ENCODE measurements at places on chromosomes 7 and 10.

- H3K27me3 ChIP-seq = no peaks in the 10 kb centered on the region
- H3K27ac ChIP-seq = no peak overlapping the region
- no peak for DNase-seq
- no peaks in the 10 kb centered on the region for H3K4me1 ChIP-seq
- H3K4me3 ChIP-seq = no peak overlapping the region
- H3K36me3 ChIP-seq = no peaks in the 10 kb centered on the region
Measured at GRCh38 chr10:126795318-126795717, 109.9 kb upstream of the DOCK1 start.

DNA sequence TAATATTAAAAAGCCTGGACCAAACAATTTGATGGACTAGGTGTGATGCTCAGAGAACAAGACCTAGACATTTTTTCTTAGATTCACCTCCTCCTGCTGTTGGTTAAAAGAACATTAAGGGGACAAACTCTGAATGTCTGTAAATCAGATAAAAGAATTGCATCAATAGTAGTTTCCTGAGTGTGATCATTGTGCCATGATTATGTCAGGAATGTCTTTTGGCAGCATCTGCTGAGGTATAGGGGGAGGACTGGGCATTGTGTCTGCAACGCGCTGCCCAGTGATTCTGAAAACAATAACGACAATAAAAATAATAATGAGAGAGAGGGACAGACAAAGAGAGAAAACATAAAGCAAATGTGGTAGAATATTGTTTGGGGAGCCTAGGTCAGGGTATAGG lies 6.9 kb downstream of the C7orf57 start:
- no peak overlapping the region for H3K4me3 ChIP-seq
- H3K4me1 ChIP-seq = peaks cover 23% of the 10 kb centered on the region
- H3K27me3 ChIP-seq = peaks cover 8% of the 10 kb centered on the region
- H3K36me3 ChIP-seq = no peaks in the 10 kb centered on the region
- H3K27ac ChIP-seq = peak overlapping the region; percentile 69

DNA sequence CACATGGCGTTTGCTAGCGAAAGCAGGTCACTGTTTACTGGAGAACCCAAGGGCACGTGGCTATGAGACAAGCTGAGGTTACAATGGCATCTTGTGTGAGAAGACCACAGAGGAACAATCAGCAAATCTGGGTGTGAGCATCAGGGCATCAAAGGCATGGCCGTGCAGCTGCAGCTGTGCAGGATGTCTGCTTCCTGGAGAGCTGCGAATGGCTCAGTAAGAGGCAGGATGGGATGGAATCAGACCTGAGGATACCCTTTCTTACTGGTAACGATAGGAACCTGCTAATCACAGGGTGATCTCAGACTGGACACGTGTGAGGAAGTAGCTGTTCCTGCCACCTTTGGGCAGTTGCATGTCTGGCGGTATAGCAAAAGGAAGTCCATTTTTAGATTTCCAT lies 119.5 kb downstream of the RNF216 start:
- no peak overlapping the region for H3K27ac ChIP-seq
- H3K27me3 ChIP-seq = no peaks in the 10 kb centered on the region
- no peak overlapping the region for H3K4me3 ChIP-seq

DNA sequence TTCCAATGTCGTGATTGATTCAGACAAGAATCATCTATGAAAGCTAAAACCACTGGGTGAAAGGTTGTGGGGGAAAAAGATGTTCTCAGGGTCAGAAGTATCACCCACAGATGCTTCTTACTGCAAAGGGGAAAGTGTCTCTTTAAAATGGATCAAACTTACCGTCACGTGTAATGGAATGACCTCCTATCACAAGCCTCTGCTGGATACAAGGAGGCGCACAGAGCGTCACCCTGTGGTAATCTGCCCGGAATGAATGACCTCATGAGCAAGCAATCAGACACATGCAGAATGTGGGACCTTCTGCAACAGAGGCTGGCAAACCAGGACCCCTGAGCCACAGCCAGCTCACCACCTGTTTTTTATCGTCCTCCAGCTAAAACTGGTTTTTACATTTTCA lies 33.0 kb downstream of the WIPF3 start:
- peaks cover 35% of the 10 kb centered on the region for H3K27me3 ChIP-seq
- no peak overlapping the region for H3K4me3 ChIP-seq
- no peak for DNase-seq
- no peak overlapping the region for H3K27ac ChIP-seq
- H3K4me1 ChIP-seq = peaks cover 2% of the 10 kb centered on the region
- no peaks in the 10 kb centered on the region for H3K36me3 ChIP-seq

GRCh38 chr10:92972066-92972870 lies 88.3 kb upstream of the CYP26C1 start:
- no peak overlapping the region for H3K4me3 ChIP-seq
- H3K4me1 ChIP-seq = no peaks in the 10 kb centered on the region
- no peak for DNase-seq
- H3K27ac ChIP-seq = no peak overlapping the region
- no peaks in the 10 kb centered on the region for H3K27me3 ChIP-seq

DNA sequence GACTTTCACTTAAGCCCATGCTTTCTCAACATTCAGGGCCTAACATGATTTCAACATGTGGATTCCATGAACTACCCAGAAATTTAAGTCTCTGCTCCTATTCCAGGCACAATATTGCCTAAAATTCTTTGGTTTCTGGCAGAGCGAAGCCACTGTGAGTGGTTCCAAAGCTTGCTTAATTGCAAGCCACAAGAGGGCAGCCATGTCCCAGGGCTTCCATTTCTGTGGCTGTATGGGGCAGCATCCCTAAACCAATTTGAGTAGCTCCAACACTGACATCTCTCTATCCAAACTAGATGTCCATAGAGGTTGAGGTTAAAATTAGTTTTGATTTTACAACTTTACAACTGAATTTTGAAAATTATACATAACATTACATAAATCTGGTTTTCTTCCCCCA lies 56.3 kb upstream of the MDFIC start:
- H3K4me1 ChIP-seq = peaks cover 4% of the 10 kb centered on the region
- H3K27me3 ChIP-seq = no peaks in the 10 kb centered on the region
- H3K36me3 ChIP-seq = no peaks in the 10 kb centered on the region
- DNase-seq = peak; percentile 20
- no peak overlapping the region for H3K4me3 ChIP-seq
- H3K27ac ChIP-seq = no peak overlapping the region

DNA sequence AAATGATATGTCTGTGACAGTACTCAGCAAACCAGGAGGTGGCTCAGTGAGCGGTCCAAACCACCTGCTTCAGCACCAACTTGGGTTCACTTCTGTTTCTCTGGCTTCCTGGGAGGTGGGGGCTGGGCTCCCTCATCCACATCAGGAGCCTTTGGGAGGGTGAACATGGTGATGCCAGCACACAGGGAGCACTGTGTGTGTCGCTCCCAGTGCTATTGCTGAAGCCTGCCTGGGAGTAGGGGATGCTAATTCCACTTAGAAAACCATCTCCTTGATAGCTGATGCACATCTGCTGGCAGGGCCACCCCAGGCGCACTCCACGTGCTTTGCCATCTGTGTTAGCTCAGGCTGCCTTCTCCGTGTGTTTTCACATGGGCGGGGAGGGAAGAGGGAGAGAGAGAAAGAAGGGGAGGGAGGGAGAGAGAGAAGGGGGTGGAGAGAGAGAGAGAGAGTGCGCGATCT lies 58.0 kb downstream of the RAMP3 start:
- H3K4me3 ChIP-seq = no peak overlapping the region
- H3K27ac ChIP-seq = no peak overlapping the region
- peaks cover 80% of the 10 kb centered on the region for H3K27me3 ChIP-seq
- H3K4me1 ChIP-seq = peaks cover 6% of the 10 kb centered on the region

DNA sequence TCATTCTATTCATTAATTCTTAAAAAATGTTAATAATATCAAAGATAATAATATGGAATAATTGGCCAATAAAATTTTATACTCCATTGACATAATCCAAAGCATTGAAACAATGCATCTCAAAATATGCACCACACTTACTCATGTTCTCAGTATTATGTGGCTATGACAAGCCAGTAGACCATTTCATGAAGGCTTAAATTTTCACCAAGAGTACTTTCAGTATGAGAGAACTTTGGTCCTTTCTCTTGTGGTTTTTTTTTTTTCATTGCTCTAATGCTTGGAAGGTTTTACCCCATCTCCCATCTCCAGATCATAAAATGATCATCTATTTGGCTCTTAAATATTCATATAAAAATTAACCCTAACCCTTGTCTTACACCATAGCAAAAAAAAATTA lies 45.5 kb upstream of the TMEM140 start:
- DNase-seq = no peak
- H3K27me3 ChIP-seq = no peaks in the 10 kb centered on the region
- no peak overlapping the region for H3K27ac ChIP-seq
- H3K36me3 ChIP-seq = no peaks in the 10 kb centered on the region
- H3K4me1 ChIP-seq = no peaks in the 10 kb centered on the region

DNA sequence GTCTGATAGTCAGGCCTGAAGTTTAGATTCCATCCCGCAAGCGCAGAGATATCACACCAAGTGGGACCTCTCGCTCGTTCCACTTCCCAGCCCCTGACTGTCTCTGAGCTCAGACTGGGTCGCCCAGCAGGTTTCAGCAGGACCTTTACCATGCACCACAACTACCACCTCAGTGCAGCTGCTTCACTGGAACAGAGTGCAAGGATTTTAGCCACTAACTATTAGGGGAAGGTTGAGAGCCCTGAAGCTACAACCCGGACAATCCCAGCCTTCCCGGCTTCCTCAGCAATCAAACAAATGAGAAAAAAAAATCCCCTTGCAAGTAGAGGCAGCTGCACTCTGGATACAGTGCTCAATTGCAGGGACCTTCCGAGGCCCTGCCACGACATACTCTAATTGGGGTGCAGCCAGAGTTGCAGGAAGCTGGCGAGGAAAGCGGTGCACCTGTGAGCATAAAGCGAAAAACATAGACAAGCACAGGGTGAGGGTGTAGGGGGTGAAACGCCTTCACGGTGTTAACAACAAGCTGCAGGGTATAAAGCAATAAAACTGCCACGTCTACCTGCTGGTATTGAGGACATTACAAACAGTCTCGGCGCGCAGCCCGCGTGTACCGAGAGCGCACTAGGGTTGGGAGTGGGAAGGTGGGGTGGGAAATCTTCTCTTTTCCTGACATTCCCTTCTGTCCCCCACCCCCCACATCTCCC lies 2.6 kb upstream of the DLX6 start:
- H3K4me3 ChIP-seq = no peak overlapping the region
- H3K36me3 ChIP-seq = no peaks in the 10 kb centered on the region
- H3K27ac ChIP-seq = peak overlapping the region; percentile 4
- H3K4me1 ChIP-seq = peaks cover 5% of the 10 kb centered on the region

GRCh38 chr10:52688899-52689298 lies 83.7 kb downstream of the MBL2 start:
- no peaks in the 10 kb centered on the region for H3K4me1 ChIP-seq
- no peak for DNase-seq
- no peak overlapping the region for H3K4me3 ChIP-seq

GRCh38 chr10:91681361-91682276 lies 48.7 kb upstream of the PPP1R3C start:
- H3K4me1 ChIP-seq = peaks cover 11% of the 10 kb centered on the region
- H3K27me3 ChIP-seq = peaks cover 7% of the 10 kb centered on the region
- no peaks in the 10 kb centered on the region for H3K36me3 ChIP-seq
- no peak overlapping the region for H3K4me3 ChIP-seq

DNA sequence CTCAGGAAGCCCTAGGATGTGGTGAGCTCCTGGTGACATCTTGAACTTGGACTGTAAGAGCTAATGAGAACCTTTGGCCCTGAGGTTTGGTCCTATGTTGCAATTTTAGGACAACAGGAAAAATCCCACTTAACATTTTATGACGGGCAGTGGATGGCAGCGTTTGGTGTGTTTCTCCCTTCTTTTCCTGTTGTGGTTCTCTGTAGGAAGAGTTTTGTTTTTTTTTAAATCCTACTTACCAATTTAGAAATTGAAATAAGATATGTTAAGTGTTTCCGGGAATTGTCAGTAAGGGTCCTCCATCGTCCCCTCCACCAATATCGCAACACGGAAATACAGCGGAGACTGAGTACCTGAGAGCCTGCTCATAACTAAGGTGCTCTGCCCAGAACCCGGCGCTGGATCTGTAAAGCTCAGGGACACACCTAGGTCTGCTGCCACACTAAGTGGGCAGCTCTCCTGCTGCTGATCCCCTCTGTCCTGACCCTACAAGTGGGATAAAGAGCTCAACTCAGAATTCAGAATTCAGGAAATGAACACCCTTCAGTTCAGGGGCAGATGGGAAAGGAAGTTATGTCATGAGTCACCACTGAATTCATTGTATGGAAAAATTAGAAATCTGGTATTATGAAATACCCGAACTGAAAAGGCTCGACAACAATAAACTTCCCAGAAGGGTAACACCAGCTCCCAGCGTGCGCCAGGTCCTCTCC lies 9.1 kb upstream of the PROSER2 start:
- H3K4me3 ChIP-seq = no peak overlapping the region
- no peaks in the 10 kb centered on the region for H3K4me1 ChIP-seq
- no peak overlapping the region for H3K27ac ChIP-seq
- peaks cover 12% of the 10 kb centered on the region for H3K27me3 ChIP-seq
- no peak for DNase-seq

DNA sequence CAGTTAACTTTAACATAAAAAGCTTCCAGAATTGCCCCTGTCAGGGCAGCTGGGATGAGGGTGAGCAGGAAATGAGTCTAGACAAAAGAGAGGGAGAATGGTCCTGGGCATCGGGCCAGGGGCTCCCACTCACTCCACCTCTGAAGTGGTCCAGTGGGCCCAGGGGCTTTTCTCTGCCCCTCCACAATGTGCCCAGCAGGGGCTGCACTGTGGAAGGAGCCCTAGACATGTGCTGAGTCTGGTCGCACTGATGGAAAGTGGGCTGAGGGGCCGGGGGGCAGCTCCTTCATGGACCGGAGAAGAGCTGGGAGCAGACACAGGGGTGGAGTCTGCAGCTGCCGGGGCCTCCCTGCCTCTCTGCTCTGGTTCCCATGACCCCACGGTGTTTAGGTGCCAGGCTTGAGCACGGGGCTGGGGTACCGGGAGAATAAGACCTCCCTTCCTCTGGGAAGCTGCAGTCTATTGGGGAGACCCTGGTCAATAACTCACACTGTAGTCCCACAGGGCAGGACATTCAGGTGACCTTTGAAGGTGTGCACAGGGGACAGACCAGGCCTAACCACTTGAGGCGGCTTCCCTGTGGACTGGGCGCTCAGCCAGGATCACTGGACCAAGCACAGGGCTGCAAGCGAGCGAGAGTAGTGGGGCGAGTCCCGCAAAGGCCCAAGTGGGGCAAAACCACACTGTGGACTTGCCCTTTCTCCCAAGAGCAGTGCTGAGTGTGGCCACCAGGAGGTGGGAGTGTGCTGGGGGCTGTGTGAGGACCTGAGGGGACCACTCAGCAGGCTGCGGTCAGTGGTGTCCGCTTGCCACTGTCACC lies 6.1 kb downstream of the ADCY1 start:
- H3K27ac ChIP-seq = no peak overlapping the region
- H3K27me3 ChIP-seq = peaks cover 16% of the 10 kb centered on the region
- H3K4me3 ChIP-seq = no peak overlapping the region
- no peaks in the 10 kb centered on the region for H3K4me1 ChIP-seq
